ENCODE measurements at places on chromosomes 6 and 20.
A peak's percentile ranks its signal among the peaks of the same experiment; 100 is the strongest.

DNA sequence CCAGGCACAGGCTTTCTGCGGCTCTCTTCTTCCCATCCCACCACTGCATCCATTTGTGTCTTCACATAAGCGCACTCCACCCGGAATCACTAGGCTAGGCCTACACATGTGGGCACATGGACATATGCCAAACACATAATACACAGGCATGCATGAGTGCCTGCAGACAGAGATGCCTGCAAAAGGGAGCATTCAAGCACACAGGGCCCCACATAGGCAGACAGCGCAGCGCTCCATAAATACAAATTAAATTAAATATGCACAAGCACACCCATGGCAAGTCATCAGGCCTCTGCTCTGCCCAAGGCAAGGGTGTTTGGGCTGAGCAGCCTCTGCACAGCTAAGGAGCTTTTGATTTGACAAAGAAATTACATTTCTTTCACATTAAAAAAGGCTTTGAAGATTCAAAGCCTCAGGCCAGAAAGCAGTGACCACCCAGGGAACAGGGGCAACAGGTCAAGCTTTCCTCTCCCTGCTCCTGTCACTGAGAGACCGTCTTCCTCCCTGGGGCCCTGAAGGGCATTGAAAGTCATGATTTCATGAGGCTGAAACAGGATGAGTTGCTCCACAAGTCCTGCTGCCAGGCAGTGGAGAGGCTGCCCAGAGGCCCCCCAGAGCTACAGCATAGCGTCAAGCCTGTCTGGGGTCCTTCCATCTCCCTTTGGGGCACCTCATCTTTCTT lies 134.2 kb upstream of the LRFN2 start:
- DNase-seq = no peak

- no peak for DNase-seq
Observed at GRCh38 chr6:5531161-5531560, 269.8 kb downstream of the FARS2 start.

DNA sequence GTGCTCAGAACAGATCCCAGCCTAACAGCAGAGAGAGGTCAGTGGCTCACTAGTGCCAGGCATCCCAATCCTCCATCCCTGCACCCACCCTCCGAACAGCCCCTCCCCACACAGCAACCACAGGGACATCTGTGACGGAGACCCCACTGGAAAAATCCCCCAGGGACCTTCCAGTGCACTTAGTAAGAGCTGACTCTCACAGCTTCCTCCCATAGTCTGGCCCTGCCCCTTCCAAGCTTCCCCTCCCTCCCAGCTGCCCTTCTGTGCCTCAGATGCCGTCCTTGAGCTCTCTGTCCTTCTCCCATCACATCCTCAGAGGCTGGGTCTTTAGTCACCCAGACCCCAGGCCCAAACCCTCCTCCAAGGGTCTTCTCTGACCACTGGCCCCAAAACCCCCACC lies 9.7 kb upstream of the THBS2 start:
- DNase-seq = no peak

- DNase-seq = no peak
Observed at GRCh38 chr6:160972111-160972510, 19.5 kb upstream of the MAP3K4 start.

DNA sequence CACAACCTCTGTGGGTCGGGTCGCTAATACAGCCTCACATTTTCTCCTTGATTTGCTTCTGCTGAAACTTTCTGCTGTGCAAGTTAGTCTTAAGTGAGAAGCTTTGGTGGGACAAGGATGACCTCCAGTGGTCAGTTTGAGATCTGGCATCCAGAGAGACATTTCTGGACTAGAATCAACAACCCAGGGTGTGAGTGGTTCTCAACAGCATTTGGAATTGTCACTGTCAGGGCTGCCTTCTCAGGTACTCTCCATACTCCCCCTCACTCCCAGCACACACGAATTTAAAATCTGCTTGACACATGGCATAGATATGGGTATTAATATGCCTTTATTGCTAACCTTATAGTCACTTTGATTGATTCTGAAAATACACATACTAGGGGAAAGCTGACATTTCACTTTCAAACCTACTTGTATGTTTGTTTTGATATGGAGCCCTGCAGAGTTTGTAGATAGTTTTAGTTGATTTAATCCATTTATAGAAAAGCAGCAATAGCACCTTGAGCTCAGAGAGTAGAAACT lies 13.2 kb downstream of the OTOR start:
- peak; percentile 24 for DNase-seq

- peak; percentile 48 for DNase-seq
Observed at GRCh38 chr6:27505209-27506027, 32.5 kb upstream of the ZNF184 start.

DNA sequence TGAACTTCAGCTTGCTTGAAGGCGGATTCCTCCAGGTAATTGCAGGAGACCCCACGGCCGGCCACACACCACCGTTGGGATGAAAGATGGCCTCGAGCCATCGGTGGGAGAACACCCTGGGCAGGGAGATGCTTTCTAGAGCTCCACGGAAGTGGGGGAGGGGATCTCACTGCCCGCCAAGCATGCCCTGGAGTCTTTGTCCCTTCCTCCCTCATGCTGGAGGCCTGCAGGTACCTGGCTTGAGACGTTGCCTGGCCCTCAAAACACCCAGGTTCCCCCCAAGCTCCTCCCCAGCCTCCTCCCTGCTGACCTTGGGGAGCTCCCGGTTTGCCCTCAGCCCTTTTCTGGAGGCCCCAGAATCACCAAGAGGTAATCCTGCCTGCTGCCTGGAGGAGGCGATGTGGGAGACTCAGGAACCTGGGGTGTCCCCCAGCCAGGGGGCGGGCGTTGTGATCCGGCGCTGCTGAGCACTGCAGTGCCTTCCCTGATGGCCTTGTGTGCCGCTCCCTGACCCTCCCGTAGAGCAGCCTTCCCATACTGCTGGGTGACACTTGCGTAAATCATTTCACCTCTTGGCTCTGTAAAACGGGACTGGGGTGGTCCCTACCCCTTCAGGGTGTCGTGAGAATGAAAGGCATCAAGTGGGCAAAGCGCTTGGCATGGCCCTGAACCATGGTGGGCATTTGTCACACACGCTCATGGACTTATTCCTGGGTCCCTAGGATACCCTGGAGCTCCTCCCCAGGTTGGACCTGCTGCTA lies 91.4 kb downstream of the CEBPB start:
- DNase-seq = no peak

- DNase-seq = no peak
Observed at GRCh38 chr6:90939906-90940305, 353.0 kb upstream of the MAP3K7 start.

DNA sequence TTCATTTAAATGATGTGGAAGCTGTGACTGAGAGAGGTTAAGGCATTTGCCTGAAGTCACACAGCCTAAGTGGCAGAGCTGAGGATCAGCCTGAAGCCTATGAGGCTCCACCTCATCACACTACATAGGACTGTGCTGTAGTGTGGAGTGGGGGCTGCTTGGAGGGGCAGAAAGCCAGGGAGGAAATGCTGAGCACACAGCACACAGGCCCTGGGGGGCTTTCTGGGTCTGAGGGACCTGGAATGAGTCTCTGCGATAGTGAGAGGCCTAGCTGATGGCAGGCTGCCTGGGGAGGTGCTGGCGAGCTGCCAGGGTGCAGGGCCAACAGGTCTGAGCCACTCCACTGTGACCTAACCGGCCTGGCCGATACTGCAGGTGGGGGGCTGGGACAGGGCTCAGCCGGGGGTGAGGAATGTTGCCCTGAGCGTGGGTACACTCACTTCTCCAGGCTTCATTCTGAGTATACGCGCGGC lies 2.2 kb upstream of the ARHGAP40 start:
- no peak for DNase-seq

GRCh38 chr6:34043359-34043758 lies 102.5 kb downstream of the GRM4 start:
- DNase-seq = no peak

DNA sequence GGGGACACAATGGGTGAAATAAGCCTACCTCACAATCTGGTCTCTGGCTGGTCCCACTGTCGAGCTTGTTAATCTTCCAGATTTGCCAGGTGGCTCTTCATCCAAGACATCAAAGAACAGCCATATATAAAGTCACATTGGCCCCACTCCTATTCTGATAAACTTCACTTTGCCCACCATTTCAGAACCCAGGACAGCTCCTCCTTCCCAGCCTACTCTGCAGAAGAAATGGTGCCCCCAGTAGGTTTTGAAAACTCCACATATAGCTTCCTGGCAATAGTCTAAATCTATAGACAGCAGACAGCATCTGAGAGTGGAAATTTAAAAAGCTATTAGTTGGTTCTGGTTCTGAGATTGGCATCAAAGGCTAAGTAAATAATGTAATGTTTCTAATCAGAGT lies 143.1 kb upstream of the PCSK2 start:
- DNase-seq = no peak

GRCh38 chr6:2542858-2543218 lies 207.9 kb downstream of the MYLK4 start:
- DNase-seq = no peak

DNA sequence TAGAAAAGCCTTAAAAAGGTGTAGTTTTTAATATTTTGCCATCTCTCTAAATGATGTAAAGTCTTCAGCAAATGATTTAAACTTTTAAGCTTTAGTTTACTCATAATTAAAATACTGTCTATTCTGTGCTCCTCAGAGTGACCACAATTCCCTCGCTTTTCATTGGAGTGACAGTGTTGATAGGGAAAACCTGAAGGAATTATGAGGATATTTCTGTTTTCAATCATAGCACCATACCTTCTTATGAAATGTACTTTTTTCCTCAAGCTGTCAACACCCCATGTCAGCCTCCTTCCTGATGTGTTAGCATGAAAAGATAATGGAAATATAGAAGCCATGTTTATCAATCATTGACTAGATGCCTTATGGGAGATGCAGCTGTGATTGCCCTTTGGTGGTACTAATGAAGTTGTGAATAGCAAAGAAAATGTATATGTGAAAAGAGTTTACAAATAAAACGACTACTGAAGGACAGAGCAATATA lies 145.4 kb upstream of the EYS start:
- no peak for DNase-seq

- DNase-seq = no peak
Observed at GRCh38 chr6:157398151-157398550, 17.2 kb downstream of the ZDHHC14 start.

DNA sequence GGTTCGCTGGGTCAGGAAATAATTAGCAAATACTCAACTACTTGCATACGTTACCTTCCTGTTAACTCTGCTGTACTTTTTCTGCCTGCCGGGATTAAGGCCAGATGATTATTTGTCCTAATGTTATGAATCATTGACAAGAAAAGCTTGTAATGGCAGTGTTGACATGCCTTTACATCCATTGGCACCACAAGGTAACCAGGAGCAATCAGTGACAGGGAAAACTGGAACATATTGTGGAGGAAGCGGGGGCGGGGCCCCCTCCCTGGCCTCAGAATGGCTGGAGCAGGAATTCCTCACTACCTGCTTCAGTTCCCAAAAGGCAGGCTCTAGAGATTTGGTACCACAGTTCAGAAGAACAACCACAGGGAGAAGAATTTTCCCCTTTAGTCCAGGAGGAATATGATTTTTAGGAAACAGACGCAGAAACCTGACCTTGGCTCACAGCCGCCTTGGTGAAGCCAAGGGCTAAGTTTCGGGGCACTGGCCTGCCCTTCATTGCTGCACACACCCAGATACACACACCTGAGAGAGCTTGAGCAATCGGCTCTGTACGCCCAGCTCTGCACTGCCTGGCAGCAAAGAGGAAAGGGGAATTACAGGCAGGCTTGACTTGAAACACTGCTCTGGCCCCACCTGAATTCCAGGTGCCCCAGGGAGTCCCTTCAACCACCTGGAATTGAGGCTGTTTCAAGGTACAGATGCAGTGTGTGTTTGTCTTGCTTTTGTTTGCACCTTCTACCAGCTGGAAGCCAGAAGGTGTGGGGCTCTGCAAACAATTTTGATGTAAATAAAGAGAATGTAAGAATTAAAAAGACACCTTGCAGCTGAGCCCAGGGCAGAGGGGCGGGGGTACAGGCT lies 89.8 kb downstream of the MYB start:
- no peak for DNase-seq

DNA sequence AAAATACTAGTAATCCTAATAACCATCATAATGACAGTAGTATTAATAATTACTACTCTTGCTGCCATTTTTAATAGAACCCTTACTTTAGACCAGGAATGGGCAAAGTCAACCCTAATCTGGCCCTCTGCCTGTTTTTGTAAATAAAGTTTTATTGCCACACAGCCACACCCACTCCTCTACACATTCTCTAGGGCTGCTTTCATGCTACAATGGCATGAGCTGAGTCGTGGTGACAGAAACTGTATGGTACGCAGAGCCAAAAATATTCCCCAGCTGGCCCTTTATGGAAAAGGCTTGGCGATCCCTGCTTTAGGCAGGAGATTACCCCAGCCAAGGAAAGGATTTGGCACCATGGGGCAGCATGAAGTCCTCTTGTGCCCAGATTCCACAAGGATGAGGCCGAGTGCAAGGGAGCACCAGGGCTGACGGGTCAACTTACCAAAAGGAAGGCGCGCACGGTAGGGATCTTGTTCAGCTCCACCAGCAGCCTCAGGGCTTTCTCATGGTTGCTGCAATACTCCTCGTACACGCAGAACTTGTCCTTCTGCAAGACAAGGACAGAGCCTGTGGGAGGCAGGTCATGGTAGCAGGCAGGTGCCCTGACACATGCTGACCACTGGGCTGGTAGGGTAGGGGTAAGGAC lies 93.6 kb downstream of the PREX1 start:
- no peak for DNase-seq

GRCh38 chr20:10985536-10985935 lies 311.7 kb upstream of the JAG1 start:
- DNase-seq = no peak

DNA sequence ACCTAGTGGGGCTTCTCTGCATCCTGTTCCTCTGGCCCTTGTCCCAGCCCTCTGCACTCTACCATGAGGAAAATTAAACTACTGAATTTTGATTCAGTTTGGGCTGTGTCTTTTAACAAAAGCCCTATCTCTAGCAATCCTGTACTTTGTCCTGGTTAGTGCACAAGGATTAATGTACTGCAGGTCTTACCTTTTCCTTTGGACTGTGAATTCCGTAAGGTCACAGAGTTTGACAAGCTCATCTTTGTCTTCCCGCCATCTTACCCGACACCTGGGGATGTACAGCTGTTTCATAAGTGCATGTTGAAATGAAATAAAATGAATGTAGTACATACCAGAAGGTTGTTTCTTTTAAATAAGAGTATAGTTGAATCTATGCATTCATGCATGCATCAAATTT lies 41.5 kb upstream of the MYLIP start:
- no peak for DNase-seq
